Calu3 (cell line): ENCODE measurements at places on chromosomes 4 and X.
A peak's percentile ranks its signal among the peaks of the same experiment; 100 is the strongest.

GRCh38 chr4:51840781-51841180, 2.2 kb upstream of the DCUN1D4 start:
- H3K36me3 ChIP-seq = peaks cover 35% of the 10 kb centered on the region
- peaks cover under 1% of the 10 kb centered on the region for H3K27me3 ChIP-seq
- no peak for DNase-seq
- no peak overlapping the region for H3K4me3 ChIP-seq
- H3K27ac ChIP-seq = no peak overlapping the region

DNA sequence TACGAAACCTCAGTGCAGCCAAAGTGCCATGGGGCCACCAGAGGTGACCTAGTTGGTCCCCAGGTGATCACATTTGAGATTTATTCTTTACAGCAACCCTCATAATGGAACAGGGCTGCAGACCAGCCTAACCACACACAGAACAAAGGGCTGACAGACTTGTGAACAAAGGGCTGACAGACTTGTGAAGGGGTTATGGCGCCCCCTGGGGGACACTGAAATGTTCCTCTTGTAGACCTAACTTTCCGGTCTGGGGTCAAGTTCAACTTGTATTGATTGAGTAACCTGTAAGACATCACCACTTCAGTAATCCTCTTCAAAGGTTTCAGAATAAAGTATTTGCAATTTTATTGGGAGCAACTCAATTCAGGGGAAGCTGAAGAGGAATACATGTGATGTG, 175.9 kb upstream of the RPS6KA3 start:
- H3K36me3 ChIP-seq = no peaks in the 10 kb centered on the region
- no peak overlapping the region for H3K4me3 ChIP-seq
- no peak overlapping the region for H3K27ac ChIP-seq
- no peaks in the 10 kb centered on the region for H3K27me3 ChIP-seq
- no peaks in the 10 kb centered on the region for H3K4me1 ChIP-seq

- no peaks in the 10 kb centered on the region for H3K36me3 ChIP-seq
- peaks cover 30% of the 10 kb centered on the region for H3K4me1 ChIP-seq
- H3K4me3 ChIP-seq = no peak overlapping the region
- H3K27ac ChIP-seq = peak overlapping the region; percentile 11
These were observed 123.7 kb downstream of the AFF1 start for GRCh38 chr4:87058356-87059073.

DNA sequence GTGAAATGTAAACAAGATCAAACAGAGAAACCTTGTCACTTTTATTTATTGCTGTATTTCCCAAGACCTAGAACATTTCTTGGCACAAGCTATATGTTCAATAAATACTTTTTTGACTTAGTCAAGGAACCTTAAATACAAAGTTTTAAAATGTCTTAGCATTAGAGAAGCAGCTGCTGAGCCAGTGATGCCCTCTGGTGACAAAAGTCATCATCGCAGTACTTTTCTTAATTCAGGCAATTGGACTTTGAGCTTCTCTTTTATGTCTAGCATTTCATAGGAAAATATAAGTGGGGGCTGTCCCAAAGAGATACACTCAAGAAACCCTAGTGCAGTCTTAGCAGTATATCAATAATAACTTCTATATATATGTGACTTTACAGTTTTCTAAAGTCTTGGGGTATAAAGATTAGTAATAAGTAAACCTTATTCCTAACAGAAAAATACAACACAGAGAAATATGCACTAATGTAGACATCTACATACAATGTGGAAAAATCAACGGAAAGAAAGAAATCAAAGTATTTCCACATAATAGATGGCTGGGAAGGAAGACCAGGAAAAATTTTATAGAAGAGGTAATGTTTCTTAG, 118.4 kb downstream of the DTHD1 start:
- H3K27me3 ChIP-seq = peaks cover 11% of the 10 kb centered on the region
- H3K4me3 ChIP-seq = no peak overlapping the region
- no peaks in the 10 kb centered on the region for H3K4me1 ChIP-seq
- DNase-seq = peak; percentile 13
- no peak overlapping the region for H3K27ac ChIP-seq

DNA sequence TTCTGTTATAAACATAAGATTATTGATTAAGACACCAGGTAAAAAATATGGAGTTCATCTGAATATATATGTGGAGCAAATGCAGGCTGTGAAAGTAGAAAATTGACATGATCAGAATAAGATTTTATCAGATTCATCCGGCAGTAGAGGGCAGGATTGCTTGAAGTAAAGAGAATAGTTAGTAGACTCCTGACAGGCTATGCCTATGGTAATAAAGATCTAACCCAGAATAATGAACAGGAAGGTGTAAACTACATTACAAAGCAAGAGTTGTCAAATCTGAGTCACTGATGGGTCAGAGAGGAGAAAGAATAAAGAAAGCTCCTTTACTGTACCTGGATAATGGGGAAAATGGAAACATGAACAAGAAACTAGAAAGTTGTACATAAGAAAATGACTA, 20.8 kb upstream of the TMEM184C start:
- H3K27me3 ChIP-seq = no peaks in the 10 kb centered on the region
- DNase-seq = no peak
- H3K36me3 ChIP-seq = no peaks in the 10 kb centered on the region

DNA sequence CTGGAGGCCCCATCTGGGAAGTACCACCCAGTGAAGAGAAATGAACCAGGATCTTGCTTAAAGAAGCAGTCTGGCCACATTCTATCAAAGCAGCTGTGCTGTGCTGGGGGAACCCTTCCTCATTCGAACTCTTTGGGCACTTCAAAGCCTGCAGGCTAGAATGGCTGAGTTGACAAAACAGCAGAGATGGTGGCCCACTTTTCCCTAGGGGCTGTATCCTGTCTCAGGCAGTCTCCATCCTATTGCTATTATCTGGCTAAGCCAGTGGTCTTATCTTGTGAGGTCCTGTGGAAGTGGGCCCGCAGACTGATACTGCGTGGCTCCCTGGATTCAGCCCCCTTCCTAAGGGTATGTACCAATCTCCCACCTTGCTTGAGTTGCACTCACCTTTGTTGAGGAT, 114.3 kb downstream of the VSIG4 start:
- H3K27ac ChIP-seq = no peak overlapping the region
- H3K27me3 ChIP-seq = no peaks in the 10 kb centered on the region
- no peaks in the 10 kb centered on the region for H3K36me3 ChIP-seq
- peaks cover 10% of the 10 kb centered on the region for H3K4me1 ChIP-seq

- no peak overlapping the region for H3K27ac ChIP-seq
- no peak for DNase-seq
- H3K4me3 ChIP-seq = no peak overlapping the region
- no peaks in the 10 kb centered on the region for H3K4me1 ChIP-seq
- no peaks in the 10 kb centered on the region for H3K36me3 ChIP-seq
These were observed 36.4 kb upstream of the ADH4 start for GRCh38 chr4:99180382-99181070.

DNA sequence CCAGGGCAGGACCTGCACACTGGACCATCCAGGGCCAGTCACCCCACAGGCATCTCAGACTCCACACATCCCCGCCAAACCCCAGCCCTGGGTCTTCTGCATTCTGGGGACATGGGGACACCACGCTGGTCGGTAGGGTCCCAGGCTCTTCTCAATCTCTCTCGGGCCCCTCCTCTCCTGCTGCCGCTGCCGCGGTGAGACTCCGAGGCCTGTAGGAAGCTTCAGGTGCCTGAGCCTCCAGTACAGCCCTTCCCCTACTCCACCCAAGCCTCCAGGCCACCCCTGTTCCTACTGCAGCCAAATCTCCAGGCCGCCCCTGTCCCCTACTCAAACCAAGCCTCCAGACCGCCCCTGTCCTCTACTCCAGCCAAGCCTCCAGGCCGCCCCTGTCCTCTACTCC, 5.5 kb upstream of the ASMT start:
- peaks cover 14% of the 10 kb centered on the region for H3K36me3 ChIP-seq
- H3K4me3 ChIP-seq = no peak overlapping the region
- DNase-seq = no peak
- H3K27ac ChIP-seq = no peak overlapping the region
- no peaks in the 10 kb centered on the region for H3K27me3 ChIP-seq

- H3K4me3 ChIP-seq = no peak overlapping the region
- DNase-seq = no peak
- H3K27me3 ChIP-seq = no peaks in the 10 kb centered on the region
- H3K4me1 ChIP-seq = no peaks in the 10 kb centered on the region
These were observed 172.4 kb downstream of the TLL1 start for GRCh38 chr4:166045457-166045856.

DNA sequence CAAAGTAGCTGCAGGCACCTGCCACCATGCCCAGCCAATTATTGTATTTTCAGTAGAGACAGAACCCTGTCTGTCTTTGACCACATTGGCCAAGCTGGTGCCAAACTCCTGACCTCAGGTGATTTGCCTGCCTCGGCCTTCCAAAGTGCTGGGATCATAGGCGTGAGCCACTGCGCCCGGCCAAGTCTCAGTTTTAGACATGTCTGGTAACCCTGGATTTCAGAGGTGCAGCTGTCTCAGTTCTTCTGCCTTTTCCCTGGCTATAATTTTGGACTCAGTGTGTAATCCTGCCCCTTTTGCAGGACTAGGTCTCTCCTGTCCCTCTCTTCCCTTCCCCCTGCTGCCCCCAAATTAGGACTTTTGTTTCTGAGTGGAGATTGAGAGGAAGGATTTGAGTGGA, 46.6 kb downstream of the FAM193A start:
- H3K4me1 ChIP-seq = peaks cover 24% of the 10 kb centered on the region
- no peak overlapping the region for H3K27ac ChIP-seq
- no peak overlapping the region for H3K4me3 ChIP-seq
- no peak for DNase-seq

GRCh38 chrX:49003696-49004095, 1.6 kb upstream of the GRIPAP1 start:
- H3K4me1 ChIP-seq = peaks cover 14% of the 10 kb centered on the region
- no peak for DNase-seq
- H3K36me3 ChIP-seq = peaks cover 36% of the 10 kb centered on the region
- no peaks in the 10 kb centered on the region for H3K27me3 ChIP-seq
- H3K4me3 ChIP-seq = no peak overlapping the region

GRCh38 chr4:6177587-6178197, 22.7 kb downstream of the JAKMIP1 start:
- no peak overlapping the region for H3K27ac ChIP-seq
- no peaks in the 10 kb centered on the region for H3K4me1 ChIP-seq
- no peak overlapping the region for H3K4me3 ChIP-seq
- no peak for DNase-seq
- no peaks in the 10 kb centered on the region for H3K36me3 ChIP-seq
- H3K27me3 ChIP-seq = peaks cover 50% of the 10 kb centered on the region
